ENCODE measurements at places on chromosomes 1 and 21.

- DNase-seq = no peak
These were observed 96.1 kb upstream of the ZC3H11B start for GRCh38 chr1:219708919-219709543.

DNA sequence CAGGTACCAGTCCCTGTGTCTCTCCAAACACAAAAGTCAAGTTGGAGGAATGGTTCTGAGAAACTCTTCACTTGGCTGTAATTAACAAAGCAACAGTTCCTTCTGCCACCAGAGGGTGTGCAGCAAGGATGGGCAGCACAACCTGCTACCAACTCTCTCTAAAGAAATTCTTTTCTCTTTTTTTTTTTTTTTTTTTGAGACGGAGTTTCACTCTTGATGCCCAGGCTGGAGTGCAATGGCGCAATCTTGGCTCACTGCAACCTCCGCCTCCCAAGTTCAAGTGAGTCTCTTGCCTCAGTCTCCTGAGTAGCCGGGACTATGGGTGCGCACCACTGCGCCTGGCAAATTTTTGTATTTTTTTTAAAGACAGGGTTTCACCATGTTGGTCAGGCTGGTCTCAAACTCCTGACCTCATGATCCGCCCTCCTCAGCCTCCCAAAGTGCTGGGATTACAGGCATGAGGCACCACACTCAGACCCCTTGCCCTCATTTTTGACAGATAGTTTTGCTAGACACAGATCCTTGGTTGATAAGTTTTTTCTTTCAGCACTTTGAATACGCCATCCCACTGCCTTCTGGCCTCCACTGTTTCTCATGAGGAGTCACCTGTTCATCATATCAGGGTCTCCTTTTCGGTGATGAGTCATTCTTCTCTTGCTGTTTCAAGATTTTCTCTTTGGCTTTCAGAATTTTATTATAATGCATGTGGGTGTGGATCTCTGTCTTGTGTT, 12.1 kb upstream of the DEGS1 start:
- DNase-seq = no peak

DNA sequence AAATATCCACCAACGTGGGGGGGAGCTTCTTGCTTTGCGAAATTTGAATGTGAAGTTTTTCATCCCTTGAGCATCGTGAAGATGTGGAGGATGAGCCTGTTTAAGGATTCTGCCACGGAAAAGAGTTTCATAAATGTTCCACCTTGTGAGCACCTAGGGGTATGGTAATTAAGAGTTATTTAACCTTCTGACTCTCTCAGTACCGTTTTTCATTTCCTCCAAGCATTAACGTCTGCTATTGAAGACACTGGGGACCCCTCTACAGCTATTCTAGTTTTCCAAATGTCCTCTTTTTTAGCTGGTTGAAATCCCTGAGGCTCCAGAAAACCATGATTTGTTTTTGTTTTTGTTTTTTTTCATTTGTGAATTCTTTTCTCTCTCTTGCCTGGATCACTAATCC, 79.1 kb upstream of the GALNT2 start:
- DNase-seq = no peak

GRCh38 chr21:15130751-15131150, 66.0 kb upstream of the NRIP1 start:
- DNase-seq = no peak

DNA sequence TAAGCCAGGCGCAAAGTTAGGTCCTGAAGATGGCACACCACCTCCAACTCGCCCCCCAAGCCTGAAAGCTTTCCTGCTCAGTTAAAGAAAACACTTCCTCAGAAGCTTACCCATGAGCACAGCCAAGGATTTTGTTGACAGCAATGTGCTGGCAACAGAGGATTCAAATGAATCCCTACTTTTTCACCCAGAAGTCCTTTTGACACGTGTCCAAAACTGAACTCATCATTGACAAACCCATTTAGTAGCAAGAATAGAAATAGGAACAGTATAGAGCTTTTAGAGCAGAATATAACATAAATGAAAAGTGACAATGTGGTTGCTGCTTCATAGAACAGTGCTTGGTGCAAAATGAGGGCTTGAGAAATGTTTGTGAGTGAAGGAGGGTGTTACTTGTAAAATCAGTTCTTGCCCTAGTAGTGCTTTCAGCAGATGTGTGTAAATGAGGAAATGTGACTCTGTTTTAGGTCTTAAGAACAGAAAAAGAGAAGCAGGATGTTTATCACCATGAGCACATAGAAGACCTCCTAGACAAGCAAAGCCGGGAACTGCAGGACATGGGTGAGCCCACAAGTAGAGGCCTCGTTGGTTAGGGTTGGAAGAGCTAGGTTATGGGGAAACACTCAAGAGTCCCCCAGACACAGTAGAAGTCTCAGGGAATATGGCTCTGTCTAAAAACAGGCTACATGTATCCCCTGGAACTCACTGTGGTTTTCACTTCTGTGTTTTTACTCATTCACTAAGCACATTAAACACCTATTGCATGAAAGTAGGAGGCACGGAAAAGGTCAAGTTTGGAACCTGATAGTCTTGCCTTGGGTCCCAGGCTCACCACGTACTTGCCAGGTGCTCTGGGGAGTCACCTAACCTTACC, 48.6 kb upstream of the TMEM125 start:
- DNase-seq = no peak

DNA sequence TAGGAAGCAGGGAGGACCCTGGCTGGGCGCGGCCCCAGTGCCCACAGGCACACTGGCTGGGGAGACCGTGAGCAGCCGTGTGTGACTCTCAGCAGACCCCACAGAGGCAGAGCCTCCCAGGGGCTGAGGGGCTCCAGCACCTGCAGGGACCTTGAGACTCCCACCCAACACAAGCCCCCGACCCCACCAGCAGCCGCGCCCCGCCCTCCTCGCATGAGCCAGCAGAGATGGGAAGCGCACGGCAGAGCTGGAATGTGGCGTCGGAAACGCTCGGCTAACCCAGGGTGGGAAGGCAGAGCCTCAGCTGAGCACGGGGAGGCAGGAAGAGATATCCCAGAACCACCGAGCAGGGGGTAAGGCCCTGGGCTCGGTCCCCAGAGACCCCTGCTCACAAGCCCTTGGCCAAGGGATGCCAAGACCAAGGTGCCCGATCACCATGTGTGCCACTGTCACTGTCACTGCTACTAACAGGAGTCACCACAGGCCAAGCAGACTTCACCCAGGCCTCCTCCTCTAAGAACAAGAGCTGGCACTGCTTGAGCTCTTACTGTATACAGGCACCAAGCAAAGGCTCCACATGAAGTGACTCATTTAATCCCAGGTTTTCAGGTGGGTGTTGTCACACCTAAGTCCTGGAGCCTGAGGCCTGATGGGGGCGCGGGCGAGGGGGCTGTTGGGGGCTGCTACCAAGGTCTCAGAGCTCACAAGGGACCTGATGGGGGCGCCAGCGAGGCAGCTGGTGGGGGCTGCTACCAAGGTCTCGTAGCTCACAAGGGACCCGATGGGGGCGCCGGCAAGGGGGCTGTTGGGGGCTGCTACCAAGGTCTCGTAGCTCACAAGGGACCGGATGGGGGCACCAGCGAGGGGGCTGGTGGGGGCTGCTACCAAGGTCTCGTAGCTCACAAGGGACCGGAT, 20.1 kb downstream of the MEGF6 start:
- no peak for DNase-seq

DNA sequence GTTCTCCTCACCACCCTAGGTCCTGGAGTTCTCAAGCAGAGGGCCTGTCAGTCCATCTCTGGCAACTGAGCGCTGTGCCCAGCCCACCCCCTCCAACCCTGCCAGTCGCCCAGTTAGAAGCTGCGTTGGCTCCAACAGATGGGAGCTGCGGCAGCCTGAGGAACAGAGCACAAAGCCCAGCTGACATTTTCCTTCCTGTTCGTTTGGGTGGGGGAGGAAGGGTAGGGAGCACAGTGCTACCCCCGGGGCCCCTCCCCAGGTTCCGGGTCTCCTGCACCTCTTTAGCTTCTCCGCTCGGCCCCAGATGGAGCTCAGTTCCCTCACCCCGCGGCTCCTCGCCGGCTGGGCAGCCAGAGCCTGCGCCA, 1.4 kb downstream of the LRRN2 start:
- no peak for DNase-seq

- no peak for DNase-seq
These were observed 11.8 kb downstream of the PDZK1IP1 start for GRCh38 chr1:47178020-47178419.

DNA sequence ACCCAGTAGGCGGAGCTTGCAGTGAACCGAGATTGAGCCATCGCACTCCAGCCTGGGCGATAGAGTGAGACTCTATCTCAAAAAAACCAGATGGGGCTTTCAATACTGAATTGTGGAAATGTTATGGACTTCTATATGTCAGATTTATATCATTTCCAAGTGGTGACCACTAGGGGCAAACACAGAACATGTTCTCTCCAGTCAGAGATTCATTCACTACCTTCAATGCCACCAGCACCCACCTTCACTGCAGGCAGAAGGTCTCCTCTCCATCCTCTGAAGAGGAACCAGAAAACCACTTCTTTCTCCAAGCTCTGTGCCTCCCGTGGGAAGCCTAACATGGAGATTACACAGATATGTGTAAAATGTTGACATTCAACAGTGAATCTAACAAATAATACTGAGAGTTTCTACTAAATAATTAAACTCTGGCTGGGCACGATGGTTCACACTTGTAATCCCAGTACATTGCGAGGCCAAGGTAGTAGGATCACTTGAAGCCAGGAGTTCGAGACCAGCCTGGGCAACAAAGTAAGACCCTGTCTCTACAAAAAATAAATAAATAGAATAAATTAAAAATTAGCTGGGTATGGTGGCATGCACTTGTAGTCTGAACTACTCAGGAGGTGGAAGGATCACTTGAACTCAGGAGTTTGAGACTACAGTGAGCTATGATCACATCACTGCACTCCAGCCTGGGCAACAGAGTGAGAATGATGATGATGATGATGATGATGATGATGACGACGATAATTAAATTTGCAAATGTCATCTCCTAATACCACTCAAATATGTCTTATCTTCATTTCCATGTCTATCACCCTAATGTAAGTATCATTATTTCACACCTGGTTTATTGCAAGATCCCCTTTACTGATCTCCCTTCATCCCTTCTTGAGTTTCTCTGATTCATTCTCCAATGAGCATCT, 151.1 kb downstream of the ZNF281 start:
- DNase-seq = no peak

- no peak for DNase-seq
These were observed 9.8 kb downstream of the SCMH1 start for GRCh38 chr1:41232305-41232704.

DNA sequence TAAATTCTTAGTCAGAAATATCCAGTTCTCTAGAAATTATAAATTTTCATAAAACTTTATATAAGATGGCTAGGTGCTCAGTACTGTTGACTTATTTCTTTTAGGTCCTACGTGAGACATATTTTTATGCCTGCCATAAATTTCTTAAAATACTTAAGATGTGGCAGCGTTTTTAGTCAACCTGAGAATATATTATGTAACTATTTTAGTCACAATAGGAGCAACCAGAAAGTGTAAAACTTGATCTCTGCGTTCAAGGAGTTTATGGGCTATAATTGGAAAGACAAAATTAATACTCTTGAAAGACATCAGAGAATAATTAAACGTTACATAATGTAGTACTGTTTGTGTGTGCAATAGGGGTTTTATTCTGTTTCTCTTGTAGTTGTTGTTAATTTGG, 24.1 kb upstream of the PGM1 start:
- DNase-seq = no peak

DNA sequence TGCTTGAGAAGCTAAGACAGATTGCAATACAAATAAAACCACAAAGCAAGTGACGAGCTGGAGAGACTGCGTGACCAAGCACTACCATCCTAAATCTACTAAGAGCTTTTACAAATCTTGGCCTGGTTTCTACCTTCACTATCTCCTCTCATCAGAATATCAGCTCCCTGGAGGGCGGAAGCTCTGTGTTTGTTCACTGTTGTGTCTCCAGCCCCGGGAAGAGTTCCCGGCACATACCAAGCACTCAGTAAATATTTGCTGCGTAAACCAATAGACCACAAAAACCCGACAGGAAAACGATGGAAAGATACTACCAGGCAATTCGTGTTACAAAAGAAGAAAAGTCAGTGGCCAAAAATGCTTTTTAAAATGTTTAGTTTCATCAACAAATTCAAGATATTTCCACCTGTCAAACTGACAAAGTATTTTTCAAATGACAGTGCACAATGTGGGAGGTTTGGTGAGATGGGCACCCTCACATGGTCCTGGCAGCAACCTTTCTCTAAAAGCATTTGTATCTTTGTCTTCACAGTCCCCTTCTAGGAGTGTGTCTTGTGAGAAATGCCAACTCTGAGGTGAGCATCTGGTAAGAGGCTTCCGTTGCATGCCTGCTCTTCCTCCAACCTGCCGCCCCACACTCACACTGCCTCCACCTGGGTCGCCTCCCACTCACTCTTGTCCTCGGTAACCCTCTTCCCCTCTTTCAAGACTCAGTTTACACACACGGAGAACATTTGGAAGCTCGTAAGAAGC, 34.7 kb downstream of the SLC1A7 start:
- DNase-seq = no peak

GRCh38 chr21:37620401-37620800, 253.8 kb downstream of the DYRK1A start:
- DNase-seq = no peak

GRCh38 chr1:7043719-7044535, 258.7 kb downstream of the CAMTA1 start:
- no peak for DNase-seq

DNA sequence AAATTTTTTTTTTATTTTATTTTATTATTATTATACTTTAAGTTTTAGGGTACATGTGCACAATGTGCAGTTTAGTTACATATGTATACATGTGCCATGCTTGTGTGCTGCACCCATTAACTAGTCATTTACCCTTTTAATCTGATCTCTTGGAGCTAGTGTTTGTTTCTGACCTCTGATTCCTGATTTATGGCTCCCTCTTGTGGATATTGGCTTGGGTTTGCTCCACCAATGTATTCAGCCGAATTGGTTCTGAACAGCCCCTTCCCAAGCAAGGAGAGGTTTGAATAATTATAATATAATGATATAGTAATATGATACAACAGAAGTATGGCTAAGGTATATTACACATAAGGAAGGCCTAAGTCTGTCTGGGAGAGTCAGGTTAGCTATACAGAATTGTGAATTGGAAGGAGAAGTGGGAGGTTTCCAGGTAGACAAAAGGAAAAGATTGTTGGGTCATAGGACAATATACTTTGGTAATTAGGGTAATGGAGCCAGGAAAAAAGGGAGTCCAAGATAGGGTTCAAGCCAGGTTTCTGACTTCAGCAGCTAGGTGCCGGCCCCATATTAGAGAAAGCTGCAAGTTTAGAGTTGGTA, 53.1 kb upstream of the HMCN1 start:
- no peak for DNase-seq

- no peak for DNase-seq
These were observed 47.5 kb upstream of the EEIG2 start for GRCh38 chr1:108512239-108513043.

DNA sequence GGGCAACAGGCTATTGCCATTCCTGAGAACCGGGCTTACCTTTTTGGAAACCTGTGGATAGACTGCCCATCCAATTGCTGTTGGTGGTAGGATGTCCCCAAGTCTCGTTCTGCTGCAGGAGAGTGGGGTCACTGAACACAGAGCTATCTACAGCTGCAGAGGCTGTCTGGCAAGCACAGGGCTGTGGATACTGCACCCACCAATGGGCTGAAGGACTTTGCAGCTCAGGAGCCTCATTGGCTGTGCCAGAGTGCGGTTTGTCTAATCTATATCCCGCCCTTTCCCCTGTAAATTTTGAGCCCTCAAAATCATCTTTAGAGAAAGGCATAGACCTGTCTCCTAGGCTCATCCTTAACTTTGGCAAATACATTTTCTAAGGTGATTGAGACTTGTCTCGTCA, 15.3 kb downstream of the RNF187 start:
- DNase-seq = no peak

- DNase-seq = no peak
These were observed 208.0 kb upstream of the GALNT2 start for GRCh38 chr1:229859026-229859425.

- peak; percentile 8 for DNase-seq
These were observed 9.0 kb downstream of the C1orf105 start for GRCh38 chr1:172429331-172430127.

Measured in posterior cingulate gyrus (tissue), 11 donors.